Right lobe of liver (tissue), 6 donors: ENCODE measurements at places on chromosomes 2 and 18.
A peak's percentile ranks its signal among the peaks of the same experiment; 100 is the strongest.

GRCh38 chr2:219561179-219562048, 9.9 kb downstream of the OBSL1 start:
- DNase-seq = no peak

GRCh38 chr2:225468131-225468530, 68.6 kb downstream of the NYAP2 start:
- no peak for DNase-seq

GRCh38 chr2:187689372-187689771, 135.1 kb upstream of the TFPI start:
- DNase-seq = no peak

DNA sequence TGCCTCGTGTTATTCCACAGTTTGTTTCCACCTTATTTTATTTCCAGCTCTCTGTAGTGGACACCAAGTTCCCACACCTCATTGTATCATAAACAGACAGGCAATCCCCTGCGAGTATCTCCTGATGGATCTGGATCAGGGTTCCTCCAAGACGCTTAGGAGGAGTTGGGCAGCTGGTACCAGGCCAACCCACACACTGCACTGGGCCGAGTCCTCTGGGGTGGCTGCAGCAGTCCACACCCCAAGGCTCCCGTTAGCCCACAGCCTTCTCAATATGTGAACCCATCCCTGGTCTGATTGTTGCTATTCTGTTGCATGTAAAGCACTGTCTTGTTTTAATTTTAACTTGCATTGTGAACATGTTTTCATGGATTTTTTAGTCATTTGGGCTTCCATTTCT, 178.8 kb upstream of the RAB6C start:
- no peak for DNase-seq

GRCh38 chr2:212596688-212597087, 58.1 kb upstream of the ERBB4 start:
- DNase-seq = no peak

DNA sequence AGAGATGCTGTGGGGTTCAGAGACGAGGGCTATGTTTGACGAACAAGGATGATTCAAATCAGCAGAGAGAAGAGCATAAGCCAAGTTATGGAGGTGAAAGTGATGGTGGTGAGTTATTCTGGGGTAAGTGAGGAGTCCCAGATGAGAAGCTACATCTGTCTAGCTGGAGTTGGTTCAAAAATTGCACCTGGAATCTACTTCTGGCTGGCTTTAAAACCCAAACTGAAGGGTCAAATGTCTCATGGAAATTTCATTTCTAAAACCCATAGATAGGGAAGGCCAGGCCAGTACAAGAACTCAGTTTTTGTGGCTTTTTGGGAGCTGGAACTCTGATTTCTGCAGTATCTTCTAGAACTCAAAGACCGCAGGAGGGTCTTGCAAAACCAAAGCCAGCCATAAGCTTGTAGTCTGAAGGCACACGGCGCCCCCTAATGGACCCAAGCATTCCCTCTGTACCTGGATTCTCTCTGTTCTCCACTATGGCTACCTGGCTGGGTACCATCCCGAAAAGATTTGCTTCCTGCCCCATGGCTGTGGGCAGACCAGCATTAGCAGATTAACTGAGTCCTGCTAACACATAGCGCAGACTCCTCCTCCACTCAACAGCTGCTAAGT, 229.1 kb upstream of the SLC14A2 start:
- no peak for DNase-seq

DNA sequence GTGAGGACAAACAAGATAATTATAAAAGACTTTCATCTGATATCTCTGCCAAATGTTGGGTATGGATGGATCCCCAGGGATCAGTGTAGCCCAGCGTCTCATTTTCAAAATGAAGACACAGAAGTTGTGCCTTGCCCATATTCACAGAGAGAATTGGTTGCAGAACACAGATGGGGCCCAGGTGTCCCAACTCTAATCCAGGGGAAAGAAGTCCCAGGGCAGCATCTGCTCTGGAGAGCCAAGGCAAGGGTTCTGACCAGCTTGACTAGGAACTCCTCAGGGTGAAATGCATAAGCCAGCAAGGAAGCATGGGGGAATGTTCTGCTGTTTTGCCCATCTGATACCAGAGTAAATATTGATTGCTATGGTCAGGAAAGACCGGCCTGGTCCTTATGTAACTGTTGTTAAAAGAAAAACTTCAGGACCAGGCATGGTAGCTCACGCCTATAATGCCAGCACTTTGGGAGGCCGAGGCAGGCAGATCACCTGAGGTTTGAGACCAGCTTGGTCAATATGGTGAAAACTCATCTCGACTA, 68.7 kb upstream of the CABLES1 start:
- no peak for DNase-seq

GRCh38 chr18:8893628-8894231, 188.4 kb downstream of the MTCL1 start:
- DNase-seq = no peak

DNA sequence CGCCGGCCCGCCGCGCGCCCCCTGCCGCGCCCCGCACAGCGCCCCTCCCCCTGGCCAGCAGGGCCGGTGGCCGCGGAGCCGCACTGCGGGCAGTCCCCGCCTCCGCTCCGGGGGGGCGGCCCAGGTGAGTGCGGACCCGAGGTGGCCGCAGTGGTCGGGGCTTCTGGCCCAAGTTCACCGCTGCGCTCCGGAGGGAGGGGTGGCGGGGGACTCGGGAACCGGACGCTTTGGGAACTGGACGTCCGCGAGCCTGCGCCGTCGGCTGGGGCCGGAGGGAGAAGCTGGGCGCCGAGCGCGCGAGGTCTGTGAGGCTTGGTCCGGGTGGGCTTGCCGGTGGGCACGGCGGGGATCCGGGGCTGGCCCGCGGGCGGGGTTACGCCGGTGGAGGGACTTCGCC, 591 bp upstream of the LDLRAD4 start:
- peak; percentile 49 for DNase-seq

- no peak for DNase-seq
Observed at GRCh38 chr2:73250872-73251846, 17.1 kb downstream of the CCT7 start.

DNA sequence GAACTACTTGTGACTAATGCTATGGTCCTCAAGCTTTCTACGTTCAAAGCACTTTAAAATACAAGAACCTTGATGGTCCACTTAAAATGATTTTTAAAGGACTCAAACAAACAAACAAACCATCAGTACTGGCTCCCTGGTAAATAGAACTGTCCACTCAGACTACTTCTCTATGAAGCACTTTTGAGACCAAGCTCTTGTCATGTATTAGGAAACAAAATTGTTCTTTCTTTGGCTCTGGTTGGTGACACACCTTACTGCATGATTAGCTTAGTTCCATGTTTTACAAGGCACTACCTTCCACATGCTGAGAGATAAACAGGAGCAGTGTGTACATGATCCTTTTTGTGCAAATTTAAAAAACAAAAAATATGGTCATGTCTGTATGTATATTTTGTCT, 19.7 kb downstream of the DARS1 start:
- no peak for DNase-seq

- DNase-seq = no peak
Observed at GRCh38 chr2:239441261-239442078, 40.6 kb upstream of the HDAC4 start.

DNA sequence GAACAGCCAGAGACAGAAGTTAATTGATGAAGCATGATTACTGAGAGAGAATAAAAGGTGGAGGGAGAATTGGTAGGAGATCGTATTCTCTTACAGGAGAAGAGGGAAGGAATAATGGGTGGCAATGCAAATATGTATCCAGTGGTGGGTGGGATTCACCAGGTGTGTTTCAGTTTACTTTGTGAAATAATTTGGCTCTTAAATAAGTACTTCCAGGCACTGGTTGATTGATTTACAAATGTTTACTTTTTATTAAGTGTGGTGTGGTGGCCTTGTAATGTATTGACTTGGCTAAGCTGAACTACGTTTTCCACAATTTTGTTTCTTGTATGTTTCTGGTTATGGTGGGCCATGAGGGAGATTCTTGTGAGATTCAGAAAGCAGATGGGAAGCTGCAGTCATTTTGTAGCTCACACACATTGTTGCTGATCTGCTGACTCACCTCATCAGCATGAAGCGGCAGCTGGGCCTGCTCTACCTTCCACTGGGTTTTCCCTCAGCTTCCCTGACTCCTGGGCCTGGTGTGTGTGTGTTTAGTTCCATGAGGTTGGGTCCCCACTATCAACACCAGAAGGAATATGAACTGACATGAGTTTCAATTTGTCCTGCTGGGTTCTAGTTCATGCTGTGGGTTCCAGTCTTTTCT, 32.6 kb downstream of the MYL12B start:
- no peak for DNase-seq

GRCh38 chr2:1775511-1776035, 31.3 kb upstream of the PXDN start:
- DNase-seq = no peak

DNA sequence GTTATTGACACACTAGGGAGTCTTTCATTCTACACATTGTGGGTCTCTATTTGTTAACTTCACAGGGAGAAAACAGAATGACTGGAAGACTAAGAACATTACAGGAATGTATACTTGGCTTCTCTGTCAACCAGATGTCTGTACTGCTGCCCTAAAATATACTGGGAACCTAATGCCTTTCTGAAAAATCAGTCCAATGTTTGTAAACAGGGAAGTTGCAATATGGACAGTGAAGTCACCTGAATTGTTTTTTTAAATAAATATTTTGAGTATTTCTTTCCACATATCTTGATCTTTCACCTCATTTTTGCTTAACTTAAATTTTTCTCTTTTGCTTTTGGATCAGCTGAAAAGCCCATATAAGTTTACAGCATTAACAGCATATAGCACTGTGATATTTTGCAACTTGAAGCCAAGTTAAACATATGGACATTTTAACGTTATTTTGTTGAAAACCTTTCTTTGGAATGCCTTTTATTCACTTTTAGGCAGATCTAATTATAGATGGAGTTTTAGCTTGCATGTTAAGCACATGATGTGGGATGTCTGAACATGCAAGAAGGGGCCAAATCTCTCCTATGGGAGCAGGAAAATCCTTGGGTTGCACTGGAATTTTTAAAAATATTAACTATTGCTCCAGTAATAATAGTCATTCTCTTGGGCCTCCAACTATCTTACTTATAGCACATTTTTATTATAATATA, 137.7 kb upstream of the TWIST2 start:
- no peak for DNase-seq

DNA sequence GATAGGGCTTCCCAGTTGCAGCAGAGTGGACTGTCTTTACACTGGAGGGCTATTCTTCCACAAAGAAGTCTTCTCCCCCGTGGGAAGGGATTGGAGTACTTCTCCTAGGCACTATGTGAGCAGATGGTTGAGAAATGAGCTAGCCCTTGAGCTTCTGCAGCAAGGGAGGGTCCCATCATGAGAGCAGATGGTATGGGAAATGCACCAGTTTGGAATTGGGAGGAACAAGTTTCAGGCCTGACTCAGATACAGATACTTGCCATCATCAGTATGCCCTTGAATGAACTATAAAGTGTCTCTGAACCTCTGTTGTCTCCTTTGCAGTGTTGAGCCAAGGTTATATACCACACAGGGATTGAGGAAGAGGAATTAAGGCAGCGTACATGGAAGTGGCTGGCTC, 757.4 kb downstream of the RNF144A start:
- no peak for DNase-seq

DNA sequence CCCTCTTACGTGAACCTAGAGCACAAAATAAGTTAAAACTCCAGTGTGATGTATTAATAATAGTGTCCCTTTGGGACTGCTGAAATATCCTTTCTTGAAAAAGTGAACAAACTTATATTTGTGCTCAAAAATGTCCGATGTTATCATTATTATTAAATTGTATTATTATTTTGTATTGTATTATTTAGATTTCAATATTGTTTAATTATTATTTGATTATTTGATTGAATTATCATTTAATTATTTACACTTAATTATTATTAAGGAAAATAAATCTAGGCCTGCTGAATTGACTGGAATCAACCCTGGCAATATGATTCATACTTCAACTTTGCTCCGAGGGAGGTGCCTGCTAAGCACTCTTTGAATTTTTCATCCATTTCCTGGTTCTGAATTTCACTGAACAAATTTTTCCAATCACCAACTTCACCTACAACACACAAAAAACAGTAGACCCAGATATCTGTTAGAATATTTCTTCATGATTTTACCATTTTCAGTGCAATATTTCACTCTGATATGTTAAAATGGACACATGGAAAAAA, 10.9 kb upstream of the EIF2AK2 start:
- DNase-seq = no peak

- DNase-seq = no peak
Observed at GRCh38 chr18:13051950-13052349, 60.8 kb downstream of the CEP192 start.

DNA sequence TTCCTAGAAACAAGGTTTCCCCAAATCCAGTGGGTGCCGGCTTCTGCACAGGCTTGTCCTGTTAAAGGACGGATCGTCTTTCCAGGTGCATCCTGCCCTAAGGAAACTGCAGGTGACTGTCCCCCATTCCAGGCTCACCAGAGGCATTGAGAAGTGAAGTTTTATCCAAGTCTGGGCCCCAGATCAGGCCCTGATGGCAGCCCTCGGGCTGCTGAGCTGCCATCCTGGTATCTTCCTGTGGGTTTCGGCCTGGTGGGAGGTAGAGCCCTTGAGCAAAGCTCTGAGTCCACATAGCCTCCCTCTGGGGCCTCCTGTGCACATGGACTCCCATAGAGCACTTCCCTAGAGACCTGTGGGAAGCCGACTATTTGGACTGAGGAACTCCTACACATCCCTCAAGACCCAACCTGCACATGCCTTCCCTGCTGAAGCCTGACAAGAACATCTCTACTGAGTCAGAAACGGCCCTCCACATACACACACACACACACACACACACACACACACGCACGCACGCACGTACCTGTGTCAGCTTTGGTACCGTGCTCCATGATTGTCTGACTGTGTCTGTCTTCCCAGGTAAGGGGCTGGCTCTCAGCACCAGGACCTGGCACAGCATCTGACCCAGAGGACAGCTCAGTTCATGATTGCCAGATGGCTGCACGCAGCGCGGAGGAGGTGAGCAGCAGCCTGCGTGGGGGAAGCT, 16.4 kb downstream of the TNS1 start:
- DNase-seq = no peak

DNA sequence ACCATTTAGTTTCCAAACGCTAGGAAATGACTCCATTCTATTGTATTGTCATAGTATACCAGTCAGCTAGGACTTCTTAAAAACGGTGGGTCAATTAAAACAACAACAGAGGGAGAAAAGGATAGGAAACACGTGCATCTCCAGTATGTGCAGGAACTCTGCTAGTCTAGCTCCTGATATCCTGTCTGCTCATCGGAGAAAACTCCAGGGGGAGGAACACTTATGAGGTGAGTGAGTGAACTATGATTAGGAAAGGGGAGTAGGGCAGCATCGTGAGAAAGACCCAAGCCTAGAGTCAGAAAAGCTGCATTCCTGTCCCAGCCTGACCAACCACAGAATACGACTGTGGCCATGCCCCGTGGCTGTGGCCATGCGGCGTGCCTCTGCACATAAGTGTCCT, 34.2 kb downstream of the DTNB start:
- no peak for DNase-seq

- DNase-seq = peak; percentile 85
Observed at GRCh38 chr2:67846370-67847070, 216.3 kb downstream of the C1D start.
